MG63 (cell line): ENCODE measurements at places on chromosomes 7 and 10.

DNA sequence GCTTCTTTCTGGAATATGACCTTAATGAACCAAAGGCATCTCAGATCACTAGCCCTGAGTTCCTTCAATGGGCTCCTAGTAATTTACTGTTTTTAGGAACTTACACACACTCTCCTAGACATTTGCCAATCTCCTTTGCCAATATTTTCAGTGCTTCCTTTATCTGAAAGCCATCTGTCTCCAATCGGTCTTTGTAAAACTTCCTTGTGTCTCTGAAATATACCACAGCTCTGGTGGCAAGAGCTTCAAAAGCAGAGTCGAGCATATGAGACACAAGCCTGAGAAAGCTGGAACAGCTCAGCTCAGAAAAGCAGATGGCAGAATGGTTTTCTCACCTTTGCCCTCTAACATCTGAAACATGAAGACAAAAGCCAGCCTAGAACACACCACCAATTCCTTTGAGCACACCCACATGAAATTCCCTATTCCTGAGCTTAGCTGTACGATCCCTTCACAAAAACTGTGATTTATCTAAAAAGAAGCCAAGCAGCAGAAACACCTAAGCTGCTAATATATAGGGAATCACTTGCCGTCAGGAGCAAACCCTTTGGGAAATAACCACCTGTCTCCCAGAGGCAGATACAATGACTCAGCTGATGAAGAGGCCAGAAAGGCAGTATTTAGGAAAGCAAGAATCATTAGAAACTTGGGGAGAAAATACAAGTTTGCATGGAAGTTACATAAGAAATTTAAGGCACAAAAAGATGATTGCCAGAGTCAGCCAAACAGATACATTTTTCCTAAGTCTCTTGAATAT lies 70.2 kb upstream of the ANK3 start:
- DNase-seq = no peak

GRCh38 chr7:28448708-28449107 lies 36.4 kb downstream of the CREB5 start:
- no peak for DNase-seq

- DNase-seq = no peak
These were observed 40.3 kb downstream of the TMEM178B start for GRCh38 chr7:141114029-141114664.

- no peak for DNase-seq
These were observed 1.6 kb upstream of the PILRA start for GRCh38 chr7:100371561-100372171.

- DNase-seq = no peak
These were observed 143.8 kb downstream of the ARHGAP21 start for GRCh38 chr10:24579906-24580305.

GRCh38 chr7:155560982-155561686 lies 14.8 kb upstream of the CNPY1 start:
- no peak for DNase-seq

DNA sequence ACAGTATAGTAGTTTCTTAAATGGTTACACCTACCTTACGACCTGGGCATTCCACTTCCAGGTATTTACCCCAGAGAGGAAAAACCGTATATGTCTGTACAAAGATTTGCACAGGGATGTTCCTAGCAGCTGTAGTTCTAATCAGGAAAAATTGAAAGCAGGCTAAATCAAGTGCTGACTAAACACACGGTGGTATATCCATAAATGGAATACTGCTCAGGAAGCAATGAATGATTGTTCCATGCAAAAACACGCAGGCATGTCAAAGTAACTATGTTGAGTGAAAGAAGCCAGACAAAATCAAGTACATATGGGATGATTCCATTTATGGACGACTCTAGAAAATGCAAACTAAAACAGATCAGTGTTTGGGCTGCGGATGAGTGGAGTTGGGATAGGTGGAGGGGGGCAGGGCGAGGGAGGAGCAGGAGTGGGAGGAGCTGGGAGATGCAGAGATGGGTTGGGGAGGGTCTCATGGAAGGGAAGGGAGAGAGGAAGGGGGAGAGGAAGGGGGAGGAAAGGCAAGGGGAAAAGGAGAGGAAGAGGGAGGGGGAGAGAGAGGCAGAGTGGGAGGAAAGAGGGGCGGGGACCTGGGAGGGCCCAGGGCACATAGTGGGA lies 484 bp upstream of the MSRB2 start:
- no peak for DNase-seq

DNA sequence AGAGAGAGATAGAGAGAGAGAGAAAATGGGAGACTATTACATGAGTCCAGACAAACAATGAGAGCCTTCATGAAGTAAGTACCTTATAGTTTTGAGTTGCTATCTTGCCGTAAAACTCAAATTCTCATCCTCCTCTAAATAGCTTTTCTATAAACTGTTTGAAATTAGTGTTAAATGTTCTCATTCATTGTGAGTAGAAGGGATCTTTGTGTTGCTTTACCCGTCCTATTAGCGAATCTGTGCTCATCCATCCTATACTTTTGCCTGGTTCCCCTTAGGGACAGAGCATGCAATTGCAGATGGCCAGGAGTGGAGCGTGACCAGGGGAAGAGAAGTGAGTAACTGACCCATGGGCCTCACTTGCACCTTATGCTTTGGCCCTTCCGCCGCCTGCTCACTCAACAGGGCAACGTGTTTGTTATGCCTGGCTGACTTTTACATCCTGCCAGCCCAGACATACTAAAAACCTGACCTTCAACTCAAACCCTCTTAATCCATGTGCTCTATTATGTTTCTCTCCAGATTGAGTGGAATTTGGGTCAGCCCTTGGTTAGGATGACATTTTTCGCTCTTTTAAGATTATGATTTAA lies 244.2 kb upstream of the YAE1 start:
- DNase-seq = no peak

GRCh38 chr10:122461367-122461728 lies at the start of gene HTRA1:
TSS of gene HTRA1 (plus strand) at chr10:122461553. CDS start at chr10:122461653, 100 bp downstream.
- peak; percentile 81 for DNase-seq

DNA sequence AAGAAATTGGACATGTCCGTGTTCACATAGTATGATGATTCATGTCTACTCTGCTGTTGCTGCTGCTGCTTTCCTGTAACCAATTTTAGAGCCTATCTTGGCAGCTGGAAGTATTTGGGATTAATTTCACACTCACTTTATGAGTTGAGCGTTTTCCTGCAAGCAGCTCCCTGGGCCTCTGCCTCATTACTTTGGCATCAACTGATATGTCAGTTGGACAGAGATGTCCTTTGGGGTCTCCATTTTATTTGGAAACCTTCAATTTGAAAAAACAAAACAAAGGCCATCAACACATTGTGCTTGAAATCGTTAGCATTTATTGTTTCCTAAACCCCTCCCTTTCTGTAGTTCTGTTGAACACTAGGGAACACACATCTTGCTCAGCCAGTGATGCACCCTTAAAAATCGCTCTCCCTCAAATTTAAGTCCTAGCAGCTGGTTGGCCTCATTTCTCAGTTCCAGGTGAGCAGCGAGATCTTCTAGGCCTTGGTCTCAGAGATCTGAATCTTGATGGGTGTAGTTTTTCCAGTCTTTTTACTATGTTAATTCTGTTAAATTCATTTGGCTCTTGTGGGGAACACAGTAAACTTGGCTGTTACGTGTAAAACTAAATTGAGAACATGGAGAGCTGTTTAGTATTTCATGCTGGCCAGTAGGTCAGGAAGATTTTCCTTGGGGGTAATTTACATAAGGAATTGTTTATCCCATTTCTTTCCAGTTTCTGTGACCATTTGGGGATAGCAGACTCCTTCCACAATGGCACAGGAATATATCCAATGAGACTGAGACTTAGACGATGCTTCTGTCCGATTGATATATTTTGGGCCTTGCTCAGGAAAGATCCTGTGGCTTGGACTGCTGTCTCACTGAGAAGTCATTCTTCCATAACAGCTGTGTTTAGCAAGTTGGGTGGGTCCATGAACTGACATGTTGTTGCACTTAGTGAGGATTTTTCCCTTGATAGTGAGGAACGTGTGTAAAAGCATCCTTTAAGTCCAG lies 371.6 kb downstream of the BBS9 start:
- DNase-seq = peak; percentile 43

- no peak for DNase-seq
These were observed 64.5 kb upstream of the MYL10 start for GRCh38 chr7:101693498-101694091.

DNA sequence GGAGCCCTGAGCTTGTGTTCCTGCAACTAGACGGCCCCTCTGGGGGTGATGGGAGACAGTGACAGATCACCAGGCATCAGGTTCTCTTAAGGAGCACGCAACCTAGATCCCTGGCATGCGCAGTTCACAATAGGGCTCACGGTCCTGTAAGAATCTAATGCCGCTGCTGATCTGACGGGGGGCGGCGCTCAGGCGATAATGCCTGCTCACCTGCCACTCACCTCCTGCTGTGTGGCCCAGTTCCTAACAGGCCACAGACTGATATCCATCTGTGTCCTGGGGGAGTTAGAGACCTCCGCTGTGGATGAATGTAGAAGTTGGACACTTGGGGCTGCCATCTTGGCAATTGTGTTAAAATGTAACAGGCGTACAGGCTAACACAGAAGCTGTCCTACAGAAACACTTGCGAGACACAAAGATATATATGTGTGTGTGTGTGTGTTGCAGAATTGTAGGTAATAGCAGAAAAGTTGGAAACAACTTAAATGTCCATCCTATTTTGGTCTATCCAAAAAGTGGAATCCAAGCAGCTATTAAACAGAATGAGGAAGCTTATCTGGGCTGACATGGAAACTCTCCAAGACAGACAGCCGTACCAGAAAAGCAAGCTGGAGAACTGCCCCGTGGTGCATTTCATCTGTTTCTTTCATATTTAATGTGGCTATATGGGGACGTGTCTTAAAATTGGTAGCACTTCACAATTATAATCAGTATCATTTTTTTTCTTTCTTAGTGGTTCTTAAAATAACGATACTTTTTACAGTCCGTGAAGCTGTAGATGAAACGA lies 82.8 kb downstream of the MKI67 start:
- DNase-seq = no peak

GRCh38 chr7:130894909-130895750 lies 161.1 kb upstream of the KLF14 start:
- DNase-seq = no peak

DNA sequence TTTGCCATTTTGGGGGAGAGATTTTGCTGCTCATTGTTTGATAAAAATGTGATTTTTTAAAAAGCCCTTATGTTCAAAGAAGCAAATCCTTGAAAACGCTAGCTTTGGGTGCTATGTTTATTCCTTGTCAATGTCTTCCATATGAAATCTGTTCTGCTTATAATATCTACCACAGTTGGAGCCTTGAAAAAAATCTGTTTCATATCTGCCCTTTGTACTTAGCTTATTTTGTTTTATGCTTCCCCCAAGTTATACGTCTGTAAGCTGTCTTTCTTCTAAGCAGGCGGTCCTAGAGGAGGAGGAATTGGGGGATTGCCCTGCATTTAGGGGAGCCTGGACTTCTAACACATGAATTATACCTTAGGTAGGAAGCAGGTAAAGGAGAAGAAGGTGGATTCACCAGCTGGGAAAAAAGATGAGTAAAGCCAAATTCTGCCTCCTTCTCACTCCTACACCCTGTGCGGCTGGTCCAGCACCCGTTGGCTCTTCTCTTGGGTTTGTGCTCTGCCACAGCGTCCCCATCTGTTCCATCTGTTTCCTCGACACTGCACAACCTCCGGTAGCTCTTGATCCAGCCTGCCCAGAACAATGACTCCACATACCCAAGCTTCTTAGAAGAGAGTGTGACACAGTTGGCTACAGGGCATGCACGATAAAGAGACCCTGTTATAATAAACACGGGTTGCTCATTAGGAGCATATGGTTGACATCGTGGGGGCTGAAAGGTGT lies 31.9 kb upstream of the NEUROD6 start:
- DNase-seq = no peak

- DNase-seq = peak; percentile 74
These were observed 35.4 kb downstream of the TLL2 start for GRCh38 chr10:96478355-96478754.

DNA sequence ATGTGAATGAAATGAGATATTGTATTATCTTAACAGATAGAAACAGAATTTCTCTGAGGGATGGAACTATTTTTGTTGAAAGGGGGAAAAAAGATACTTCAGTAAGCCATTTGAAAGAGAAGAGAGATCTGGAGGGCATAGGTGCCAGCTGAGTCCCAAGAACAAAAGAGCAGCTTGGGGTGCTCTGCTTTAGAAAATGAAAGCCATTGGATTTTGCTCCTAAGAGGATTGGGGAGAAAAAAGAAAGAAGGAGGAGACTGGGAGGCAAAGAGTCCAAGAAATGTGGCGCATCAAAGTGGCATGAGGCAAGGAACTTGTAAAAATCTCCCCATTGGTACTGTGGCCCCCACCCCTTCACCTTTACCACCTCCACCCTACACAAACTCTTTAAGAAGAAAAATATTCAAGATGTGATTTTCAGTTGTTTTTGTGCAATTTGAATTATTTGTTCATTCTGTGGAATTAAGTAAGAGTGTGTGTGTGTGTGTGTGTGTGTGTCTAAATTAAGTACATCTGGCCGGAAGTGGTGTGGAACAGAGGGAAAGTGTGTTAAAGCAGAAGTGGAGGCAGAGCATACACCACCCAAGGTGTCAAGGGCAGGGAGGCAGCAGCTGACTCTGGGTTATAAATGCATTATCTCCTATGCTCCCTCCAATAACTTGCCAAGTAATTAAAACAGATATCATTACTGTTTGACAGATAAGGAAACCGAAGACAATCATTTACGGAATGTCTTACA lies 9.9 kb upstream of the GNAI1 start:
- no peak for DNase-seq

DNA sequence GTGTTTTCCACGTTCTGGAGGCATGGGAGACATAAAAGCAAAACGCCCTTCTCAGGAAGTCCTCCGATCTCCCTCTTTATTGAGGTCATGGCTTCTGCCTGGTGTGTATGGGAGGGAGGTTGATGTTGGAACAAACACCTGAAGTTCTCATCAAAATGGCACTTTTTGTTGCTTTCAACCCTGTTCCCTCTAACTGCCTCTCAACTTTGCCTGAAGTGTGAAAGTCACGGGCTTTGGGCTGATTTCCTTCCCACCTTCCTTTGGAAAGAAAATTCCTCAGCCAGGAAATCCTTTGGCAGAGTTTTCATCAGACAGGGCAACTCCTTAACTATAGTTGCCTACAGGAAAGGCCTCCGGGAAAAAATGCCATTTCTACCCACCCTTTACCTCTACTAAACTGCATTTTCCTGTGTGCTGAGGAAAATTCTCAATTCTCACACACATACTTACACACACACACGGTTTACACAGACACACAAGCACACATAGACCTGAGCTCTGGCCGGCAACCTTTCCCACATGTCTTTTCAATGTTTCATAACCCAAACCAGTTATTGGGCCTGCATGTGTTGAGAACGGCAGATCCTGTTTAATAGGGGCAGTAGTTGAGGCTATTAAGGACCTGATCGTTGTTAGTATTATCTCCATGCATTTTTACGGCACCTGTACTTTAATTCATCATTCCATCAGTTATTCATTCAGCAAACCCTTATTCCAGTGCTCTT lies 36.4 kb downstream of the CYP17A1 start:
- no peak for DNase-seq

DNA sequence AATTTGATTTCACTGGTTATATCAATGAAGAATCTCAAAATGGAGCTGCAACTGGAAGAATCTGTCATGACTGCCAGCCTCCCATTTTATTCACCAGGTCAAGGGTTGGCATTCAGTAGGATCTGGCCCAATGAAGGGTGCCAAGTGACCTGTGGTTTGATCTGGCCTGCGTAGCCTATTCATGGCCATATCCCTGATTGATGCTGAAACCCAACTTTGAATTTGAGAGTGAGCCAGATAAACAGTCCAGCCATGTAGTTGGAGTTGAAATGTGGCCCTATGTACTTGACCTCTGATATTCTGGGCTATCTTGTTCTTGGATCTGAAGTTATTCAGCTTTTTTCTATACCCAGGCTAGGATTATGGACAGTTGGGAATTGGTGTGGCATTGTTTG lies 1.5 kb downstream of the MKLN1 start:
- DNase-seq = peak; percentile 20
